ENCODE measurements at places on chromosomes 6 and 20.

DNA sequence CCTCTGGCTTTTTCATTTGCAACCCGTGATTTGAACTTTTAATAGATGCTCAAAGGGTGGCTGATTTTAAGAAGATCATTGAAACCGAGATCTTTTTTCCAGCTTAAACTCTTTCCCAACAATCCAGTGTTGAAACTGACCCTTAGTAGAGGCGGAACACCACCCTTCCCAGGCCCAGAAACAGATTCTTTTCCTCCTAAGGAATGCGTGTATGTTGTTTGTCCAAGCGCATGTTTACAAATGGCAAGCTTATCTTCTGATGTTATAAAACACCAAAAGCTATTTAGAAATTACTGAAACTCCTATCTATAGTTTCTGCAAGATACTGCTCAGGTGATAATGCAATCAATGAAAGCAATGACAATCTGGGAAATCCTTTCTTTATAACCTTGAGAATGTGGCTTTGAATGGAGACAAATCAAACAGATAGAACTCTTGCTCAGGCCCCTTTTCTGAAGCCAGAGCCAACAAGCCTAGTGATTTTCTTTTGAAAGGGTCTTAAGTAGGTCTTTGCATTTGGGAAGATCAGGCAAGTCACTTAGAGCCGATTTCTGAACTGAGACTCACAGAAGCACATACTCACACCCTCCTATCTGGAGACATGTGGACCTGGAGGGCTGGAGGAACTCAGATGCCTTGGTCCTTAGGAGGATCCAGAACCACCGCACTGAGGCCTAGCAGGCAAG, 9.1 kb downstream of the BANF2 start:
- no peak for DNase-seq

GRCh38 chr6:114310053-114310452, 32.8 kb downstream of the HS3ST5 start:
- no peak for DNase-seq

DNA sequence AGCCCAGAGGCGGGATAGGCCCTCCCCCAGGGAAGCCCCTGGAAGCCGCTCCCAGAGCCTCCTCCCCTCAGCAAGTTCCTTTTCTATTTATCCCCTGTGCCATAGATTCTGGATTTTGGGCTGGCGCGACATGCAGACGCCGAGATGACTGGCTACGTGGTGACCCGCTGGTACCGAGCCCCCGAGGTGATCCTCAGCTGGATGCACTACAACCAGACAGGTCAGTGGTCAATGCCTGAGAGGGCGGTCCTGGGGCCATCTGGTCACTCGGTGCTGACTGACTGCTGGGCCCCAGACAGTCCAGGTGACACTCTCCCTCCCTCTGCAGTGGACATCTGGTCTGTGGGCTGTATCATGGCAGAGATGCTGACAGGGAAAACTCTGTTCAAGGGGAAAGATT, 6.2 kb downstream of the MAPK13 start:
- DNase-seq = no peak

GRCh38 chr6:45946352-45946751, 69.3 kb downstream of the CLIC5 start:
- no peak for DNase-seq

- DNase-seq = no peak
Measured at GRCh38 chr6:799769-800168, 106.8 kb upstream of the EXOC2 start.

DNA sequence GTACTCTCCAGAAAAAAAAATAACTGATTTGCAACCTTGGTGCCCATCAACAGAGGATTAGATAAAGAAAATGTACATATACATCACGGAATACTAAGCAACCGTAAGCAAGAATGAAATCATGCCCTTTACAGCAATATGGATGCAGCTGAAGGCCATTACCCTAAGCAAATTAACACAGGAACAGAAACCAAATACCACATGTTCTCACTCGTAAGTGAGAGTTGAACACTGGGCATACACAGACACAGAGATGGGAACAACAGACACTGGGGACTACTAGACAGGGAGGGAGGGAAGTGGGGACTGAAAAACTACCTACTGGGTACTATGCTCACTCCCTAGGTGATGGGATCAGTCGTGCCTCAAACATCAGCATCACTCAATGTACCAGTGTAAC, 32.8 kb upstream of the CAP2 start:
- no peak for DNase-seq

GRCh38 chr6:157488058-157488457, 107.1 kb downstream of the ZDHHC14 start:
- DNase-seq = no peak

DNA sequence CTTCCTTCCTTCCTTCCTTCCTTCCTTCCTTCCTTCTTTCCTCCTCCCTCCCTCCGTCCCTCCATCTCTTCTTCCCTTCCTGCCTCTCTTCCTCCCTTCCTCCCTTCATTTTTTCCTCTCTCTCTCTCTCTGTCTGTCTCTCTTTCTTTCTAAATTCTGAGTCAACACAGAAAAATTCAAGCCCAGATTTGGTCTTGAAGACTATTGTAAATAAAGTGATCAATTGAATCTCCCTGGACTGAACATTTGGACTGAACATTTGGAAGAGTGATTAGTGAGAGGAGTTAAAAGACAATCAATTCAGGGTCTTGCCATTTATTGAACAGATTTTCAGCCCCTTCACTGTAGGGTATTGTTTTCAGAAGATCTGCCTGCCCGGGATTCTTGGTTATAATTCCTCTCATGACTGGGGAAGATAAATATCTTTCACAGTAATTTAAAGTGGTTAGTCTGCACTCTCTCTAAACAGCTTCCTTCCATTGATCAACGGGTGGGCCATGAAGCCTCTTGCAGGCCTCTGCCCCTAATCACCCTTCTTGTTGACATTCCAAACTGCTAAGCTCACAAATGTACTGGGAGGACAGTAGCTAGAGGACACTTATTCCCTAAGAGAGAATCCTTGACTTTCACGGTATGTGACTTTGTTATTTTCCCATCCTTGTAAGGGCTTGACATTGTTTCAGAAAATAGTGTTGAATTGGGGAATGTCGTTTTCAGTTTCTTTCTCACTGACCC, 101.7 kb upstream of the BMP2 start:
- no peak for DNase-seq

- DNase-seq = no peak
Measured at GRCh38 chr6:152701081-152701862, 3.6 kb downstream of the MYCT1 start.
